ENCODE measurements at places on chromosomes 11 and 22.

GRCh38 chr22:40216041-40216756 lies 38.5 kb downstream of the TNRC6B start:
- DNase-seq, result no peak

DNA sequence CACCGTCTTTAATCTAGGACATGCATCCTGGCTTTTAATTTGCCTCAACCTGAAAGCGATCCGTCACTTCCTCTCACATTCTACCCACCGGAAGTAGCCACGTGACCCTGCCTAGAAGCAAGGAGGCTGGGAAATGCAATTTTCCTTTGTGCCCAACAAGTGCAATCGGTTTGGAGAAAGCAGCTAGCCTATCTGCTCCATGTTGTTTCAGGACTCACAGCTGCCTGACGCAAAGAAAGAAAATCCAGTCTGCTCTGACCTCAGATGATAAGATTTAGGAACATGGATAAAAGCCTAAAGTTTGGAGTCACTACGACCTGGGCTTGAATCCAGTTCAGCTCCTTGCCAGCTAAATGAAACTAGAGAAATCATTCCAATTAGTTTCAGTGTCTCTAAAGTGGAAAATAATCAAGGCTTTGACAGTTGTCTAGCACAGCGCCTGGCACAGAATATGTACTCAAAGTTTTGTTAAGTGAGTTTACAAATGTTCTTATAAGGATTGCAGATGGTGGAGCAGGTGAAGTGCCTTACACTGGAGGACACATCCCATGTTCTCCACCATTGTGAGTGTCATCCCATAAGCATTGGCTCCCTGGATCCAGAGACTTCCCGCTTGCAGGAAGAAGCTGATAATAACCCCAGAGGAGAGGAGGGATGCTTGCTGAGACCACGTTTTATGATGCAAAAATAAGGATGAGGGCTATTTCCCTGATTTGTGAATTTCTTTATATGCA lies 553.7 kb downstream of the MN1 start:
- no peak for DNase-seq

DNA sequence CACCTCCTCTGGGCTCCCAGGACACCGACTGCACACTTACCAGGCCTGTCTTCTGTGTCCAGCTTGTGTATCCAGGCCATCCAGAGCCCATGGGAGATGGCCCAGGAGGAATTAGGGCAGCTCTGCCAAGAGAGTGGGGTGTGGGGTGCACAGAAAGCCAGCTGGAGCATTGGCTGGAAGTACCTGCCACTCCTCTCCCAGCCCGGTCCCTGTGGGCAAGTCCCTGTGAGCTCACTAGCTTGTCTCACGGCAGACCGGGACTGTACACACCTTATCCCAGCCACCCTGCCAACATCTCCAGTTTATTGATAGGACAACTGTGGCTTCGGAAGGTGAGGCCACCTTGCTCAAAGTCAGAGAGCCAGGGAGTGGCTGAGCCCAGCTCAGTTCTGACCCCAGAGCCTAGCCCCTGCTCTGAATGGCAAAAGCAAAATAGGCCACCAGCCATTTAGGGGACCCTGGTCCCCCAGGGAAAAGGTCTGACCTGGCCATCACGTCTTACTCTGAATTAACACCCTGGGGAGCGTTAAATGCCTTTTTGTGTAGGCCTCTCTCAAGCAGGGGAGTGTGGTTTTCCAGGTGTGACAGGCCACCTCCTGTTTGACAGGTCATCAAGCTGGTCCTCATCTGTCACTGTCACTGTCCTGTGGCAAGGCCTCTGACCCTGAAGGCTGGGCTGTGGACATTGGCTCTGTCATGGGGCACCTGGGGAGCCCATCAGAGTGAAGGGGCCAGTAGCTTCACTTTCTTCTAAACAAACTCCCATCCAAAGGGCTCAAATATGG lies 15.1 kb downstream of the UQCR10 start:
- no peak for DNase-seq

- DNase-seq, result no peak
Observed at GRCh38 chr11:108973402-108974162, 308.7 kb downstream of the DDX10 start.

DNA sequence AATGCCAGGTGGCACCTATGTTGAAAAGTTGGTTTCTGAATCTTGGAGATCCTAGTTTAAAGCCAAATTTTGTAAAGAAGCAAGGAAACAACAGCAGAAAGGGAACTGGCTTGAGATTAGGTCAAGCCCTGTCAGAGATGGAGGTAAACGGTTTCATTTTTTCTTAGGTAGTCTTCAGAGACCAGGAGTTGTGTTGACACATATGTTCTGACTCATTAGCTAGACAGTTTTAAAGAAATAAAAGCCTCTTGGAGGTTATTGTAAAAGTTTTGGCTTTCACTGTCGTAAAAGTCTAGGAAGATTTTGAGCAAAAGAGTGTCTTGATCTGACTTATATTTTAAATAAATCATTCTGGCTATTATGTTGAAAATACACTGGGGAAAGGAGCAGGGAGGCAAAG lies 151.5 kb upstream of the CTSC start:
- DNase-seq, result no peak

- DNase-seq, result no peak
Observed at GRCh38 chr11:74212533-74212932, 41.4 kb downstream of the PPME1 start.

DNA sequence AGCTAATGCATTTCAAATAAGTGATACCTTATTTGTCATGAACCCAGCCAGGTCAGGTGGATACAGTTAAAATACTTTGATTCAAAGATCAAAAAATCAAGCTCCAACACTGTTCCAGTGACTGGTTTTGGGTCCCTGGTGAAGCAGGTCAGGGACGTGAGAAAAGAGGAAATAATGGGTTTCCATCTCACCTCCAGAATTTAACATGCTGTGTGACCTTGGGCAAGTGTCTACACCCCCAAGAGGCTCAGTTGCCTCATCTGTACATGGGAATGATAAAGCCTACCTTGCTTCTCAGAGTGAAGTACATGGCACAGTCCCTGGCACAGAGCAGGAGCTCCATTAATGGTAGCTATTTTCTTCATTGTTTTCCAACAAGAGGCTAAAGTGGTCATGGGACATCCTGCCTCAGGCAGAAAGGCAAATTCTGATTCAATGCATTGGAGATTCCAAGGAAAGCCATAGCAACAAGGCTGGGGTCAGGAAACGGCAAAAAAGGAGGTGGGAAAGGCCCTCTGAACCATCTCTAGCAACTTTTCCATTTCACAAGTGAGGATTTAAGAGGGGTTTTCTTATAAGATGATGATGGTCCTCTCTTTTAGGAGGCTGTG lies 108.5 kb downstream of the CSNK2A3 start:
- no peak for DNase-seq
